Astrocyte of the spinal cord (primary cell): ENCODE measurements at places on chromosomes 3 and 15.
A peak's percentile ranks its signal among the peaks of the same experiment; 100 is the strongest.

- no peak for DNase-seq
Measured at GRCh38 chr3:58425782-58426181, 7.8 kb downstream of the PDHB start.

GRCh38 chr3:5022187-5022965 is 43.1 kb downstream of the BHLHE40 start:
- DNase-seq = peak; percentile 42

GRCh38 chr15:88187195-88187594 is 69.3 kb downstream of the NTRK3 start:
- DNase-seq = no peak

DNA sequence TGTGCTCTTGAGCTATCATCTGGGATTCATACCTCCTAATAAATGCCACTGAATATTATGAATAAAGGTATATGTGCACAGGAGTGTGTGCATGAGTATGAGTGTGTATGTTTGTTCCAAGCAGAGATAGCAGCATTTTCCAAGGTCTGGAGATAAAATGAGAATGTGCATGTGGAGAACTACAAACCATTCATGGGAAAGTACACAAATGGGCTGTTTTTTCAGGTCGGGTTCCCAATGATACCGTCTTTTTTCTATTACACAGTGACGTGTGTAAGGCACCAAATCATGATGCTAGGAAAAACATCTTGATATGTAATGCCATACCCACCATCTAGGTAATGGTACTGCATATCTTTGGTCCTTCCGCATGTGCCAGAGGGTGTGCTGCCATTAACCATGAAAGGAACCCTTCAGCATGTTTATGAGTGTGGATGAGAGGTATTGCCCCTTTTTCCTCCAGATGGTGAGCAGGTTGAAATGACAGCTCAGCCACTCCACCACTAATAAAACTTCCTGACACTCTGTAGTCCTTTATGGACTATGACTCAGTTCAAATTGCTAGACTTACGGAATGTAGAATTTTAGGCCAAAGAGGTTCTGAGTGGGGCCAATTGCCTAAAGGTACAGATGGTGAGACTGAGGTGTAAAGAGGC is 36.4 kb upstream of the COPB2 start:
- DNase-seq = no peak

DNA sequence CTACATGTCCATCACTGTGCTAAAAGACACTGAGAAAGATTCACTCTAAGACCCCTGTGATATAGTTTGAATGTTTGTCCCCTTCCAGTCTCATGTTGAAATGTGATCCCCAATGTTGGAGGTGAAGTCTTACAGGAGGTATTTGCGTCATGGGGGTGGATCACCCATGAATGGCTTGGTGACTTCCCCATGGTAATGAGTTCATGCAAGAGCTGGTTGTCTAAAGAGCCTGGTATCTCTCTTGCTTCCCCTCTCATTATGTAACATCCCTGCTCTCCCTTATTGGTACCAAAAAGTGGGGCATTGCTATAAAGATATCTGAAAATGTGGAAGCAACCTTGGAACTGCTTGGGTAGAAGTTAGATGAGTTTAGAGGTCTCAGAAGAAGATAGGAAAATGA is 32.2 kb upstream of the FAM174B start:
- DNase-seq = no peak

GRCh38 chr3:50724831-50725230 is 50.1 kb downstream of the DOCK3 start:
- DNase-seq = no peak

- no peak for DNase-seq
Measured at GRCh38 chr3:177811112-177811511, 613.8 kb upstream of the TBL1XR1 start.

DNA sequence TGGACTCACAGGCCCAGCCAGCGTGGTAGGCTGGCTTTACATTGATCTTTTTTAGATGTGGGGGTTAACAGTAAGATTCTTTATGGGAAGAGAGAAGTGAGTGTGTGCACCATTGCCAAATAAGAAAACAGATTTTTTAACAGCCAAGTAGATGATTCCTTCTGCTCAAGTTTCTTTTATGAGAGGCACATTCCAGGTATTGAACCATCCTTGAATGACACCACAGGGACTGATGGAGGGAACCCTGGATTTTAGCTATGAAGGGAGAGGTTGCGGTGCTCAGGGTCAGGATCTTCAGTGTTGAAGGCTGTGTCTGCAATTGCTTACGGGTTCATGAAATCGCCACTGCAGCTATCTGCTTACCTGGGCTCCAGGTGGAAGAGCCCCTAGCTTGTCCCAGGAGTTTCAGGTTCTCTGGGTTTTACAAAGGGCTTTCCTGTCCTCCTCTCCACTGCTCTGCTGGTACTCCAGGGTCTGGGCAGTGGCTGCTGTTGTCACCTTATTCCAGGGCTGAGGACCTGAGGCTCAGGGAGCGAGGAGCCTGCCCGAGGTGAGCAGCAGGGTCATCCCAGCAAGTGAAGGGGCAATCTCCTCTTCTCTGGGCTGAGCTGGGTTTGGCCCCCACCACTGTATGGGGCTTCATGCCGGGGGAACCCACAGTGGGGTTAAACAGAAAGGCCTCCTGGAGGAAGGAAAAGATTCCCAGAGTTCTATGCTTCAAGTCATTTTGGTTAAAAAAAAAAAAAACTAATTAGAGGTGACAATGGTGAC is 53.4 kb downstream of the SMAD6 start:
- no peak for DNase-seq

GRCh38 chr3:48926425-48927392 is 8.1 kb downstream of the ARIH2 start:
- DNase-seq = no peak

GRCh38 chr15:52183562-52184173 is 7.5 kb downstream of the GNB5 start:
- peak; percentile 37 for DNase-seq

GRCh38 chr3:4770561-4770960 is 208.7 kb upstream of the BHLHE40 start:
- DNase-seq = no peak

DNA sequence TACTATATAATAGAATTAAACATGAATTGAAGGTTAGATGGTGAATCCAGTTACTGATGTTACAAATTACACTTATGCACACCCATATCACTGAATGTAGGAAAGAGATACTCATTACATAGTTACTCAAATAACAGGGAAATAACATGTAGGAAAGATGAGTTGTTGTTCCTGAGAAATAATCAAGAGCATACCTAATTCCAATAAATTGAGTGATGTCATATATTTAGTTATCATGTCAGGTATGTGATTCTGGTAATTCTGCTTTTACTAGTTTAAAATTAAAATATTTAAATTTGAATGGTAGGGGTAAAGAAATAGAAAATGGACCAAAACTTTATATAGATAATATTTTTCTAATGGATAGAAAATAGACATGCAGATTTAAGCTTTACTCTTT is 102.6 kb upstream of the MYZAP start:
- no peak for DNase-seq

GRCh38 chr3:197520311-197521276 is 35.2 kb downstream of the BDH1 start:
- peak; percentile 51 for DNase-seq

DNA sequence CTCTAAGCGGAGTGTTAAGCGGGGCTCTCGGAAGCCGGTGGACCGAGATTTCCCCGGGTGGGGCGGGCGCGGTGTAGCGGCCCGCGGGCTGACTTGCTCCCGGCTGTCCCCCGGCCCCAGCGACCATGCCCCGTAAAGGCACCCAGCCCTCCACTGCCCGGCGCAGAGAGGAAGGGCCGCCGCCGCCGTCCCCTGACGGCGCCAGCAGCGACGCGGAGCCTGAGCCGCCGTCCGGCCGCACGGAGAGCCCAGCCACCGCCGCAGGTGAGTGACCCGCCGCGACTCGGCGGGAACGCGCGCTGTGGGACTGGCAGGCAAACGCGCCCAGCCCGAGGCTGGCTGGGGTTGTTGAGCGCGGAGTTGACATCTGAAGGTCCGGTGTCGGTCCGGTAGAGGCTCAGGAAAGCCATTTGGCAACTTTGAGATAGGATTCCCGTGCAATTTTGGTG is 1.3 kb downstream of the SMC4 start:
- no peak for DNase-seq

DNA sequence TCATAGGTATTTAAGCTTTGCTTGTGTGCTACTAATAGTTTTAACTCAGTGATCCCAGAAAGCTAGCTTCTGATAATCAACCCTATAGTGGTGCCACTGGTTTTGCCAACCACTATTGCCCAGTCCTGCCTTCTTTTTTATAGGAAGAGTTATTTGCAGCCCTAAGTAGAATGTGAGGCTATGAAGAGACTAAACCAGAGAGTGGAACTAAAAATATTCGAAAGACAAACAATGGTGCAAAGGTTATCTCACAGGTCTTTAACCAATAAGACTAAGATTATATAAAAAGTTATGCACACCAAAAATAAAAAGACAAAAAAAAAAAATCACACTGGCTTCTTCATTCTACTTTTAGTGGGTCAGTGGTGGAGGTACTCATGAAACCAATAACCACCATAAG is 85.6 kb downstream of the NBEAL2 start:
- no peak for DNase-seq

DNA sequence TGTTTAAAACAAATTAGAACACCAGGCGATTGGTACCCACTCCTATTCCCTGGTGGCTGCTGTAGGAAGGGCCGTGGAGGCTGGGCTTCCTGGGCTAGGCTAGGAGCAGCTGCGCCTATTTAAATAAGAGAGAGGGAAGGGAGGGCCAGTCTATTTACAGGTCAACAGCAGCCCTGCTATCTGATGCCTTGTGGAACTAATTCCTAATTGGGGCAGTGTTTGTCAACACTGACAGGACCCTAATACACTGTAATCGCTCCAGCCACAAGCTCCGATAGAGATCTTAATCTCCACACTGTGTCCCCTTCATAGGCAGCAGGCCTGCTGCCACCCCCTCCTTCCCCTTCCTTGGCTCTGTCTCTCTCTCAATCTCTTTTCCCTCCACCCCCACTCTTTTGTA is 116.9 kb upstream of the SOX14 start:
- no peak for DNase-seq

- no peak for DNase-seq
Measured at GRCh38 chr15:53453253-53454105, 306.0 kb downstream of the WDR72 start.
